Psoas muscle (tissue), 8 donors: ENCODE measurements at places on chromosomes 1 and 21. TPM values are rescaled to one million over a fixed set of nuclear protein-coding genes. Genes with fewer than 3 reads are reported as not detected.

- H3K27me3 ChIP-seq, result no peaks in the 10 kb centered on the region
- no peak for DNase-seq
- H3K27ac ChIP-seq, result peak overlapping the region; percentile 97
Observed at GRCh38 chr1:23977187-23977853, 2.8 kb downstream of the SRSF10 start.

DNA sequence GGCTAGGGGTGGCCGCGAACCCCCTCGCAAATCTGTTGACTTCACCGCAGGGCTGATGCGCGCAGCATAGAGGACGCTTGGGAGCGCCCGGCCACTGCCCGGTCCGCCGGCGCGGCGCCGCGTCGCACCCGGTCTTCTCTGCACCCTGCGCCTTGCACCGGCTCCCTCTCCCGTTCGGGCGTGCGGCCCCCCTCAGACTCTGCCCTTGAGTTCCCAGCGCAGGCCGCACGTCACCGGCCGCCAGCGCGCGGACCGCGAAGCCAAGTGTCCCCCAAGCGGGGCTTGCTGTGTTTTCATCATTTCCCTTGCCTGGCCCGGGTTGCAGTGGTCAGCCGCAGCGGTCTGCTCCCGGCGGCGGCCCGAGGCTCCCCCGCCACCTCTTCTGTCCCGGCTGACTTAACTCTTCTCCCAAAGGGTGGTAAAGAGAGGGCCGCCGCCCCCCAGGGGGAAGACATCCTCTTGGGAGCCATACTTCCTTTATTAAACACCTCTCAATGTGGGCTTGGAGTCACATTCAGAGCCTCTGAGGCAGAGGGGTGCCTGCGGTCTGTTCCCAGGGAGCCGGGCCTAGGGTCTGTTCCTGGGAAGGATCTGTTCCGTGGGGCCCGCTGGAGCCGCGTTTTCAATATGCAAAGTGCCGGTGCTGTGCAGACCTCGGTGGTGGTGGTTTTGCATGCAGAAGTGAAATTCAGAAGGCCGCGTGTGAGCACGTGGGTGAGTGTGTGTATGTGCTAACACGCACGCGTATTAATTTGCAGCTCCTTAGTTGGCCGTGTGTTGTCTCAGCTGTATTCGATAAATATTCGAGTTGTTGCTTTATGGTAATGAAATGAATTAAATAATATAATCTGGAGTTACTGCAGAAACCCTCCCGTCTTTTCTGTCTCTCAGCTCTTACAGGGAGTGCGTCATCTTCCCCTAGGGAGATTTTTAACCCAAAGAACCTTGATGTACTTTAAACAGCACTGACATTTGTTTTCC, 17.6 kb downstream of the PBX1 start:
- DNase-seq, result peak; percentile 39
- H3K36me3 ChIP-seq, result no peaks in the 10 kb centered on the region
- H3K4me3 ChIP-seq, result peak overlapping the region; percentile 50
- peak overlapping the region; percentile 62 for H3K27ac ChIP-seq
- H3K27me3 ChIP-seq, result no peaks in the 10 kb centered on the region
- peaks cover 33% of the 10 kb centered on the region for H3K4me1 ChIP-seq

GRCh38 chr1:164704954-164705353, 146.0 kb downstream of the PBX1 start:
- H3K4me1 ChIP-seq, result peaks cover 64% of the 10 kb centered on the region
- no peaks in the 10 kb centered on the region for H3K27me3 ChIP-seq
- no peaks in the 10 kb centered on the region for H3K36me3 ChIP-seq
- H3K27ac ChIP-seq, result no peak overlapping the region

The RNU1-4 gene
- total RNA-seq, result 1,264 TPM

GRCh38 chr1:40781608-40781971, 2.0 kb upstream of the KCNQ4 start:
- H3K4me1 ChIP-seq, result peaks cover 12% of the 10 kb centered on the region
- no peaks in the 10 kb centered on the region for H3K27me3 ChIP-seq
- H3K36me3 ChIP-seq, result no peaks in the 10 kb centered on the region
- no peak overlapping the region for H3K27ac ChIP-seq

The IGFN1 gene
- total RNA-seq, result 29.3 TPM
